Cerebellar cortex (tissue), 1 donor: ENCODE measurements at places on chromosomes 11 and 22.

- DNase-seq = no peak
Observed at GRCh38 chr11:27196203-27196897, 155.7 kb downstream of the BBOX1 start.

- no peak for DNase-seq
Observed at GRCh38 chr11:26792941-26793340, 71.1 kb upstream of the SLC5A12 start.

- no peak for DNase-seq
Observed at GRCh38 chr11:22703591-22703990, 37.2 kb downstream of the GAS2 start.

DNA sequence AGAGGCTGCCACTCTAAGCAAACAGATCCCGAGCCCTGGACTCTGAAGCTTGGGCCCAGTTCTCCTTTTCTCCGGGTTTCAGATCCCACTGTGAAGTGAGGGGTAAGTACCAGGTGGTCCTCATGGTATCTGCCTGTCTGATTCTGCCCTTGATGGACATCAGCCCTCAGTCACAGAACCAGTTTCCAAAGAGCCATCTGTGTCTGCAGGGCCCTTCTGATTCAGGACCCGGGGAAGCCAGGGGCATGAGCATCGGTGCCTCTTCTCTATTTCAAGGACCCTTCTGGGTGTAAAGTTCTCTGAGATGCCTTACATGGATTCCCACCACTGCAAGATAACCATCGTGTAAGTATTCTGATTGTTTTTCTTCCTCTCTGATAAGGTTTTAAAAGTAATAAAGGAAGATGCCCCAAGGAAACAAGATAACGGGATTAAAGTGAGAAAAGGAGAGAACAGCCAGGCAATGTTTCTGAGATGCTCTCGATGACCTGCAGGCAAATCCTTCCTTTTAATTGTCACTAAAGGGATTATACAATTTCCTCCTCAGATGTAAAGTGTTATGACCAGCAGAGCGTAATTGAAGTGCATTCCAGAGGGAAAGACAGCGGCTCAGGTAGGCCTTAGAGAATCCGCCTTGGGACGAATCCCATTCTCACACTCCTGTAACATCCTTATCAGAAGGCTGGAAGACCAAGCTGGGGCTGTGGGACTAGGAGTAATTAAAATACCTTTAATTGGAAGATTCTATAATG is 924.3 kb downstream of the TBC1D22A start:
- DNase-seq = no peak

- no peak for DNase-seq
Observed at GRCh38 chr11:15938121-15938611, 418.2 kb downstream of the SOX6 start.

DNA sequence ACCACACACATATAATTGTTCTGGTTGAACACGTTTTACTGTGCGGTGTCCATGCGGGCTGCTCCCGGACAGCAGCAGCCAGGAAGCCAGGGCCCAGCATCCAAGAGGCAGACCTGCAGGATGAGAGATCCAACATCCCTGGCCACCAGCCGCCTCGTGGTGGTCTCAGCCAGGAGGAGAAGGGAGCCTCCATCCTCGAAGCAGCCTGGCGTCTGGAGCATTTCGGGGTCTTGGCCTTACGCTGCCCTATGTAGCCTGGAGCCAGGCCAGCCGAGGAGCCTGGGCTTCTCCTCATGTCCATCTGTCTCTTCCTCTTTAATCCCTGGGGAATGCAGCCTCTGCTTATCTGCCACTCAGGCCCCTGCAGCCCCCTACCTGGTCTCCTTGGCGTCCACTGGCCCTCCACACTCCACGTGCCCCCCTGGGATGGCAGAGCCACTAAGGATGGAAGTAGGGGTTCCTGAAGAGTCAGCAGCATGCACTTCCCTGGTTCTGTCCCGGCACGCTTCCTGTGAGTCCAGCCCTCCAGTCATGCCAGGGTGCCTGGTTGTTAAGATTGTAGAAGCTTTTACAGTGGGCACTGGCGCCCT is 253.2 kb downstream of the TBC1D22A start:
- no peak for DNase-seq

DNA sequence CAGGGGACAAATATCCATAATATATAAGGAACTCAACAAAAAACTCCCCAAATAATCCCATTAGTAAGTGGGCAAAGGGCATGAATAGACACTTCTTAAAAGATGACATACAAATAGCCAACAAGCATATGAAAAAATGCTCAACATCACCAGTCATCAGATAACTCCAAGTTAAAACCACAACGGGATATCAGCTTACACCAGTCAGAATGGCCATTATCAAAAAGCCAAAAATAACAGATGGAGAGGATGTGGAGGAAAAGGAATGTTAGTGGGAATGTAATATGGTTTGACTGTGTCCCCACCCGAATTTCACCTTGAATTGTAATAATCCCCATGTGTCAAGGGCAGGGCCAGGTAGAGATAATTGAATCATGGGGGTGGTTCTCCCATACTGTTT is 350.1 kb downstream of the GUCY1A2 start:
- DNase-seq = no peak

DNA sequence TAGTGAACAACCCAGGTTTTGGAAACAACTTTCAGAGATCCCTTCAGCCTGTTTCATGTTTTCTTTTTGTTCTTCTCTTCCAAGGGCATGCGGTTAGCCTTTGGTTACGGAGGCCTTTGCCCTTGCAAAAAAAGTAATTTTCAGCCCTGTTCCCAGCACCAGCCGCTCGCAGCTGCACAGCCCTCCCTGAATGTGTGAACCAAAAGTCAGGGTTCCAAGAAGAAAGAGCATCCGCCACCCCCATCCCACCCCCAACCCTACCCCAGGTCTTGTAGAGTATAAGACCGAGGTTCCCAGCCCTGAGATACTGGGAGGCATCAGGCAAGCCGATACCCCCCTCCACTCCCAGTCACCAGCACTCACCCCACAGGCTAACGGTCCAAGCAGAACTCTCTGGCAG is 56.4 kb downstream of the IGLL1 start:
- no peak for DNase-seq
